ENCODE measurements at places on chromosomes 5 and 9.

DNA sequence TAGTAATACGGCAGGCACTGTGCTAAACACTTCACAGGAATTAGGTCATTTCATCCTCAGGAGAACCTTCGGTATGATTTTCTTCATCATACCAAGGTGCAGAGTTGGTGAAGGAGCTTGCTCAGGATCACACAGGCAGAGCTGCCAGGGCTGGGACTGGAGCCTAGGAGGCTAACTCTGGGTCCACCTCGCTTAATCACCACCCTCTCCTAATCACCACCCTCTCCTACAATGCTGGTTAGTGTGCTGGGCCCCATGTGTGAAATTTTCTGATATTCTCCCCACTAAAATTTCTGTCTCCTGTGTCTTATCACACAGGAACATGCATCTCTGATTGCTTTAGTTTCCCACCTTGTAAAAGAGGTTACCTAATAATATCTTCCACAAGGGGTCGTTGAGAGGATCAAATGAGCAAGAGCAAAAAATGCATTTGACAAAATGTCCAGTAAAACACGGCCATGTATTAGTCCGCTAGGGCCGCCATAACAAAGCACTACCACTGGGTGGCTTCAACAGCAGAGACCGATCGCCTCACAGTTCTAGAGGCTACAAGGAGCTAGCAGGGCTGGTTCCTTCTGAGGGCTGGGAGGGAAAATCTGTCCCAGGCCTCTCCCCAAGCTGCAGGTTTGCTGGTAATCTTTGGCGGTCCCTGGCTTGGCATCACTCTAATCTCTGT is 128.2 kb upstream of the NFIB start:
- DNase-seq: no peak

DNA sequence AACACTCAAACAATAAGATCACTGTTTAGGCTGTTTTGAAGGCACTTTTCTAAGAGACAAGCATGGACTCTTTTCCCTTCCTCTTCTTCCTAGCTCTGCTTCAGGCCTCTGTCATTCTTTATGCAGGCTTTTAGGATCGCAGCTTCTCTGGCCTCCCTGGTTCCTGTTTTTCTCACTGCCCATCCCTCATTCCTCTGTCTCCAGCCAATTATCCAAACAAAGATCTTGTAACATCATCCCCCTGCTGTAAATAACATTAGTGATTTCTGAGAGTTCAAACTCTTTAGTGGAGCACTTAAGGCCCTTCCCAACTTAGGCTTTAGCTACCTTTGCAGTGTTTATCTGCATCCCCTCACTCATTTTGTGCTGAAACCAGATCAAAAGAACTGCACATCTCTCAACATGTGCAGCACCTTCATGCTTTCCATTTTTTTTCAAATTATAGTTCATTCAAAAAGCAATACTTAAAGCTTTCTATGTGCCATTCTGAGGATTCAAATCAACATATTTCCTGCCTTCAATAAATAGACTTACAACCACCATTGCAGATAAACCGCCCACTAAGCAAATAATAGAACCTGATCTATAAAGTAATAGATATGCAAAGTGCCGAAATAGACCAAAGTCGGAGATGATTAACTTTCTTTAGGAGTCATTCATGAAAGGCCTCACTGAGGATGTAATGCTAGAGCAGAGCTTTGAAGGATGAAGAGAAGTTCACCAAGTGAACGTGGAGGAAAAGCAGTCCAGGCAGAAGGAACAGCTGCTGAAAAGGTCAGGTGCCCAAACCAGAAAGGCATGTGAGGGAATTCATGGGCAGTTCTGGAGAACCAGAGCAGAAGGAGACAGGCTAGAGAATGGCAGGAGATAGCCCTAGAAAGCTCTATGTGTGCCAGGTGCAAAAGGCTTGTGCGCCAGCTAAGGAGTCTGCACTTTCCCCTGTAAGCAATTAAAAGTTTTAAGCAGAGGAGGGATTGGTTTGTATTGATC is 95.8 kb upstream of the ZNF366 start:
- DNase-seq: no peak

DNA sequence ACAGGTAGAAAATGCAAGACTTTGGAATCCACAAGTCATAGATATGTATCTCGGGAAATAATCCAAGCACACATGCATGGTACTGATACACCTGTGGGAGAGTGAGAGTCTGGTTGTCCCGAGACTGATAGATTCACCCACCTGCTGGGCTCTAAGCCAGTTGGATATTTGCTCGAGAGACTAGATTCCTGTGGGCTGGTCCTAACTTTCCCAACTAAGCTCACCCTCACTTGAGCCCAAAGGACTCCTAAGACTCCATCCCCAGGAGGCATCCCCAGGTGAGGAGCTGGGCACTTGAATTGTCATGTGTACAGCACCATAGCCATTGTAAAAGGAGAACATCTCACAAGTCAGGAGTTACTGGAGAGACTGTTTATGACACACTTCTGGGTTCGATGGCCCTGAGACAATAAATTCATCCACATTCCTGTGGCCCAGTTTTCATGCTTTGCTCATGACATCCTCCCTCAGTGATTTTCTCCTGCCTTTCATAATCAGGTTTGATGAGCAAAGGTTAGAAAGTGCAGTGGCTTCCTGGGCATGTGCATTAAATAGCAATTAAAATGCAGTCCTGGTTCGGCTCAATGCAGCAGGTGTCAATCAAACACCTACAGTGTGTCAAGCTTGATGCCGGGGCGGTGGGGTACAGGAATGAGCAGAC is 18.1 kb downstream of the SLC1A1 start:
- DNase-seq: no peak

DNA sequence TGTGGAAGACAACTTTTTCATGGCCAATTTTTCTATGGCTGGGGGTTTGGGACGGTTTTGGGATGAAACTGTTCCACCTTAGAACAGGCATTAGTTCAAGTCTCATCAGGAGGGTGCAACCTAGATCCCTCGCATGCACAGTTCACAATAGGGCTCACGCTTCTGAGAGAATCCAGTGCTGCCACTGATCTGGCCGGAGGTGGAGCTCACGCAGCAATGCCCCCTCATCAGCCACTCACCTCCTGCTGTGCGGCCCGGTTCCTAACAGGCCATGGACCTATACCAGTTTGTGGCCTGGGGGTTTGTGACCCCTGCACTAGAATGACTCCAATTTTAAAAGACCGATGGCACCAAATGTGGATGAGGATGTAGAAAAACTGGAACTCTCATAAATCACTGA is 127.2 kb upstream of the IER5L start:
- no peak for DNase-seq

DNA sequence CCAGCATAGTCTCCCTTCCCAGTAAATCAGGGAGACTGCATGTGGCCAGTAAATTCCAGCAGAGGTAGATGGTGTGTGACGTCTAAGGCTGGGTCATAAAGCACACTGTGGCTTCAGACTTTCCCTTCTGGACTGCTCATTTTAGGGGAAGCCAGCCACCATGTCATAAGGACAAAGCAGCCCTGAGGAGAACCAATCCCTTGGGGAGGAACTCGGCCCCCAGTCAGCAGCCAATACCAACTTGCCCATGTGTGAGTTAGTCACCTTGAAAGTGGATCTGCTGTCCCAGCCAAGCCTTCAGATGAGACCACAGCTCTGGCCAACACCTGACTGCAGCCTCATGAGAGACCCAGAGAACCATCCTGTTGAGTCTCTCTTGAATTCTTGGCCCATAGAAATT is 14.7 kb upstream of the NINJ1 start:
- DNase-seq: no peak

- no peak for DNase-seq
Measured at GRCh38 chr9:18928711-18929110, 104.3 kb downstream of the SAXO1 start.
